Stomach (tissue), 19 donors: ENCODE measurements at places on chromosomes 7 and 10.

DNA sequence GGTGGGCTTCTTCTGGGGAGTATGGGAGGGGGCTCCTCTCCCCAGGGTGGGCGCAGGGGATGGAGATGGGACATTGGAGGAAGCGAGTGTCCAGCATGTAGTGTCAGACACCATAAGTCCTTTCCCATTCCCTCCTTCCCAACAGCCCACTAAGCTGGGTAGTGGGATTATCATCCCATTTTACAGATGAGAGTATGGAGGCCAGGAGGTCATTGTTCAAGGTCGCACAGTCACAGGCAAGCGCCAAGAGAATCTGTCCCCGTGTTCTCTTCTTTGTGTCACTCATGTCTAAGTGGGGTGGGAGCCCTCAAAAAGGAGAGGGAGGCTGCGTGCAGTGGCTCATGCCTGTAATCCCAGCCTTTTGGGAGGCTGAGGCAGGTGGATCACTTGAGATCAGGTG lies 64.8 kb downstream of the CLIP2 start:
- no peak for DNase-seq
- H3K27ac ChIP-seq, result no peak overlapping the region
- H3K36me3 ChIP-seq, result peaks cover 56% of the 10 kb centered on the region
- no peak overlapping the region for H3K4me3 ChIP-seq
- no peaks in the 10 kb centered on the region for H3K4me1 ChIP-seq

- no peak for DNase-seq
- H3K36me3 ChIP-seq, result no peaks in the 10 kb centered on the region
- H3K4me1 ChIP-seq, result no peaks in the 10 kb centered on the region
- H3K27ac ChIP-seq, result no peak overlapping the region
Observed at GRCh38 chr10:18043148-18044006, 91.7 kb downstream of the SLC39A12 start.

- H3K36me3 ChIP-seq, result peaks cover 24% of the 10 kb centered on the region
- H3K27me3 ChIP-seq, result no peaks in the 10 kb centered on the region
- no peak overlapping the region for H3K27ac ChIP-seq
Observed at GRCh38 chr10:95872158-95872711, 35.5 kb upstream of the CC2D2B start.

DNA sequence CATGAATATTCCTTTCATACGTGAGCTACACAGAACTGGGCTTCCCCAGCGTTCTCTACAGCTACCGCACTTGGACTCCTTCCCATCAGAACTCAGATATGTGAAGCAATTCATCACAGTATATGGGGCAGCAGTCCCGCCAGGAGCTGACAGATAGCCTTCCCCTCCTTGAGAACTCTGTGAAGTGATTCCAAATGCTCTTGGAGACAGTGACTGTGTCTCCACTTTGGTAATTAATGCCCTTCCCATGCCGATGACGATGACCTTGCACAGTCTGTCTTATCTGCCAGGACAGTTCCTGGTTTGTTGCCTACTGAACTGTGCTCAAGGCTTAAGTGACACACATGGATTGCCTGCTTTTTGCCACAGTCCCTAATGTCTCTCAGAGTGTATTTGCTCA lies 75.0 kb upstream of the AFAP1L2 start:
- no peak overlapping the region for H3K27ac ChIP-seq
- no peaks in the 10 kb centered on the region for H3K4me1 ChIP-seq
- no peaks in the 10 kb centered on the region for H3K27me3 ChIP-seq
- peaks cover 26% of the 10 kb centered on the region for H3K36me3 ChIP-seq

- no peak overlapping the region for H3K4me3 ChIP-seq
- DNase-seq, result no peak
- no peak overlapping the region for H3K27ac ChIP-seq
- no peaks in the 10 kb centered on the region for H3K36me3 ChIP-seq
- H3K4me1 ChIP-seq, result no peaks in the 10 kb centered on the region
- H3K27me3 ChIP-seq, result no peaks in the 10 kb centered on the region
Observed at GRCh38 chr10:27564398-27564797, 60.3 kb downstream of the RAB18 start.

DNA sequence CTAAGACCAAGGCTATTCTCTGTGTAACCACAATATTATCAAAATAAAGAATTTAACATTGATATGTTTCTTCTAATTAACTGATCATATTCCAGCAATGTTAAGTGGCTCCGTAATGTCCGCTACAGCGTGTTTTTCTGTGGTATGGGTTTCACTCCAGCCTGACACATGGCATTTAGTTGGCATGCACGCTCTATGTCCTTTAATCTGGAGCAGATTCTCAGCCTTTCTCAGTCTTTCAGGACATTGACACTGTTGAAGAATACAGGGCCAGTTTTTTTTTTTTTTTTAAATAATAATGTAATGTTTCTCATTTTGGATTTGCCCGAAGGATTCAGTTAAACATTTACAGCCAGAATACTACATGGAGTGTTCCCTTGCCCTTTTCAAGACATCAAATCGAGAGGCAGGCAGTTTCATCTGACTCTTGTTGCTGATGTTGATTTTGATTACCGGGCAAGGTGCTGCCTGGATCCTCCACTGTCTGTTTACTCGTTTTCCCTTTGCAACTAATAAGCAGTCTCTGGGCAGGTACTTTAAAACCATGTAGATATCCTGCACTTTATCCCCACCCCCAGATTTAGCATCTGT lies 97.5 kb upstream of the GJD4 start:
- peaks cover 6% of the 10 kb centered on the region for H3K4me1 ChIP-seq
- H3K27ac ChIP-seq, result no peak overlapping the region
- DNase-seq, result no peak

GRCh38 chr7:66634816-66635215 lies 6.1 kb downstream of the KCTD7 start:
- no peak for DNase-seq
- H3K27ac ChIP-seq, result peak overlapping the region; percentile 20
- H3K4me1 ChIP-seq, result peaks cover 42% of the 10 kb centered on the region
- no peak overlapping the region for H3K4me3 ChIP-seq
- H3K27me3 ChIP-seq, result no peaks in the 10 kb centered on the region

DNA sequence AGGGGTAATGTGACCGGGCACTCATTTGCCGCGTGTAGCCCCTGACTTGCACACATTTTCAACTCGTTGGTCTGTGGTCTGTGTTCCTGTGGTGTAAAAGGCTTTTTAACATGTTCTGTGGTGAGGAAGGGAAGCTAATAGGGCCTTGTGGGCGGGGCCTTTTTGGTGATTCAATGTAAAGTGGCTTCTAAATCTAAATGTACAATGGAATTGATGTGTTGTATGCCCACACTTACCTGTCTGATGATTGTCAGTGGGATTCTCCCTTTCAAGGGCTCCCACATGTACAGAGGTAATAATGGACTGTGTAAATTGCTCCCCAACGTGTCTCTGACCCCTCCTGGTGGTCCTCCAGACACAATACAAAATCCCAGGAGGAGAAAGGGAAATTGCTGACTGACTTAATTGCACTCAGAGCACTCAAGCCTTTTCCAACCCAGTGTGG lies 43.1 kb upstream of the GATAD1 start:
- H3K36me3 ChIP-seq, result peaks cover 21% of the 10 kb centered on the region
- H3K4me1 ChIP-seq, result no peaks in the 10 kb centered on the region
- H3K27ac ChIP-seq, result no peak overlapping the region
- DNase-seq, result no peak
- H3K27me3 ChIP-seq, result no peaks in the 10 kb centered on the region
- no peak overlapping the region for H3K4me3 ChIP-seq

GRCh38 chr10:42984035-42984610 lies 92.7 kb upstream of the RET start:
- H3K36me3 ChIP-seq, result no peaks in the 10 kb centered on the region
- H3K4me3 ChIP-seq, result no peak overlapping the region
- no peaks in the 10 kb centered on the region for H3K27me3 ChIP-seq
- DNase-seq, result peak; percentile 1
- no peaks in the 10 kb centered on the region for H3K4me1 ChIP-seq
